Femur (tissue), 1 donor: ENCODE measurements at places on chromosomes 6 and 20.

- no peak for DNase-seq
Observed at GRCh38 chr6:134477991-134478635, 160.2 kb upstream of the SGK1 start.

DNA sequence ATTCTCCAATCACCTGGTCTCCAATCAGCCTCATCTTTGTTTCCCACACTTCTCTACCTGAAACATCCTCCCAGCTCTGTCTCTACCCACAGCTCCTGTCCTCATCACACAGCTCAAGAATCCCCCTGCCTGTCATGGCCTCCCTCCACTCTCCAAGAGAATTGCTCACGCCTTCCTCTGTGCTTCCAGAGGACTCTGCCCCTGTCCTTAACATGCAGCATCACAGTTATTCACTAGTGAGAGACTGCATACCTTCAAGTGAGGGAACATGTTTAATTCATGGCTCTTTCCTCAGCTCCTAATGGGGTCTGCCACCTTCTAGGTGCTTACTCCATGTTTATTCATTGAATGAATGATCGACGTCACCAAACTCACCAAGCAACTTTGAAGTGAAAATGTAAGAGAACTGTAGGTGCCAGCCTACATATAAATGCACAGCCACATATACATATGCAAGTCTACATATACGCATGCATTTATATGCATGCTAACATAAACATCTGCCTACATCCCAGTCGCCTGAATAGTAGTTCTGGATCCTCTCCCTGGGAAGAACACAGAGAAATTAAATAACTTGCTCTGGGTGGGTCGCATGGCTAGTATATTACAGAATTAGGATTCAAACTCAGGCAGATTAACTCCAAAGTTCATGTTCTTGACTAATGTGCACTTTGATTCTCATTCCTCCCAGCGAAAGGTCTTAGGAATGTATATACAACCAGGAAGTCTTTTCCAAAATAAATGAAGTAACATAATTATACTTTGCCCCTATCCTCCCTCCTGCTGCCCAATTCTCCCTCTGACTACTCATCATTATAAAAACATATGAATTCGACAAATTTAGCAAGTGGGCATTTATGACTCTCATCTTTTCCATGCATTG, 295.6 kb downstream of the MAFB start:
- no peak for DNase-seq

GRCh38 chr6:6981681-6982322, 126.0 kb upstream of the RREB1 start:
- DNase-seq, result no peak

DNA sequence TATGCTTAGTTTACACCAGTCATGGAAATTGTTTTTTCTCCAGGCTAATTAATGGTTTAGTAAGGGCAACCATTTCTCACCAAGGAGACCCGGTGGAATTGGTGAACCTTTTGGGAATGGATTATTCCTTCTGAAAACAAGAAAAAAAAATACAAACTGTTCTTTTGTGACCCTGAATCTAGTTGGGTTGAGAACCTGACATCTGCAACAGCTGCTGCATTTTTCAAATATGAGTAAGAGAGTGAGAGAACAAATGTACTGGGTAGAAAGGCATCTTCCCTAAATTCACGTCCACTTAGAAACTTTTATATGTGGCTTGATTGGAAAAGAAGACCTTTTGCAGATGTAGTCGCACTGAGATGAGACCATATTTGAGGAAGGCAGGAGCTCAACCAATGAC, 553.4 kb upstream of the EPHA7 start:
- DNase-seq, result no peak

- DNase-seq, result peak; percentile 51
Observed at GRCh38 chr20:23147964-23148730, 62.0 kb upstream of the CD93 start.

- DNase-seq, result no peak
Observed at GRCh38 chr6:42179945-42180313, 6.8 kb downstream of the GUCA1A start.

DNA sequence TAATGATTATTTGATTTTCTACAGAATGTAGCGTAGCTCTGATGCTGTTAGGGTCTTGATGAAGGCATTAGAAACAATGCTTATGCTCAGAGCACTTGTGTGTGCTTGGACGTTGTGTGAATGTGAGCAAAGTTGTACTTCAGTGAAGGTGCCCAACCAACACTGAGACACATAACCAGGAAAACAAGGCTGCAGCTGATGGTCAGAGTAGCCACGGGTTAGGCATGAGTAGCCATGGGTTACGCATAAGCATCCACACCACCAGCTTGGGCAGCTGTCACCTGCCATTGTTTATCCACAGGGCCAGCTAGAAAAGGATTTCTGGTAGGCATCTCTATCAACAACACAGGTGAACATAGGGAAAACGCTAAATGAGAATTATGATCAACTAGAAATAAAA, 326.6 kb downstream of the NRN1 start:
- no peak for DNase-seq

DNA sequence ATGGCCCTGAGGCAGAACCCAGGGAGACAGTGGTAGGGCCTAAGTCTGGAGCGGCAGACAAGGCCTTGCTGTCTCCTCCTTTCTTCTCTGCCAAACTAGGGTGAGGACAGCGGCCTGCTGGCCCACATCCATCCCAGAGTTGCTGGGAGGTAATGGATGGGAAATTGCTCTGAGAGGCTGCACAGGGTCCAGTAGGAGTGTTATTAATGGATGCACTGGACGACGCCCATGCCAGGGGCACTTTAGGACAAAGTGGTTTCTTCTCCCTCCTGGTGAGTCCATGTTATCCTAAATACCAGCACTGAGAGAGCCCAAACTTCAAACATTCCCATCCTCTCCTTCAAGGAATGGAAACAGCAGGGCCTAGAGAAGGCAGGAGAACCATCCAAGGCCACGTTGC, 28.3 kb upstream of the PREX1 start:
- no peak for DNase-seq

DNA sequence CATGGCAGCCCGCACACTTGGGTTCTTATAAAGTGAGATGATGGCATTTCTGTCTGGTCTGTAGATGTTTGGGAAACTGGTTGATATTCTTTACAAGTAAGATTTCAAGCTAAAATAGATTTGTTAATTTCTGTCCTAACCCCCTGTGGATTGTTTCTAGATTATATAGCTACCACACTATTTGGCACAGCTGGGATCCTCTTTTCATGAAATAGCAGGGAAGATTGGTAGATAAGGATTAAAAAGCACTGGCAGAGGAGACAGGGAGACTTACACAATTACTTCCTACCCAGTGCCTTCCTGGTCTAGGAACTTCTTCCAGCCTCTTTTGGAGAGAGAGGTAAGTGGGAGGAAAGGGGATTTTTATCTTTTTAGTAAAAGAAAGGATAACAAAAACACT, 13.2 kb upstream of the ATXN1 start:
- DNase-seq, result no peak
